ENCODE measurements at places on chromosomes 7 and 10.

GRCh38 chr10:51503378-51503777 lies 196.0 kb downstream of the CSTF2T start:
- no peaks in the 10 kb centered on the region for H3K36me3 ChIP-seq
- H3K27ac ChIP-seq, result peak overlapping the region; percentile 40

GRCh38 chr7:151845412-151846205 lies 31.3 kb downstream of the PRKAG2 start:
- no peaks in the 10 kb centered on the region for H3K36me3 ChIP-seq
- H3K4me3 ChIP-seq, result no peak overlapping the region
- H3K27me3 ChIP-seq, result no peaks in the 10 kb centered on the region
- peaks cover 3% of the 10 kb centered on the region for H3K4me1 ChIP-seq
- no peak for DNase-seq

GRCh38 chr7:52482076-52482475 lies 553.4 kb upstream of the POM121L12 start:
- no peaks in the 10 kb centered on the region for H3K36me3 ChIP-seq
- no peak overlapping the region for H3K4me3 ChIP-seq
- DNase-seq, result no peak
- H3K27me3 ChIP-seq, result no peaks in the 10 kb centered on the region
- H3K4me1 ChIP-seq, result no peaks in the 10 kb centered on the region

GRCh38 chr10:78903341-78903940 lies 165.3 kb upstream of the ZMIZ1 start:
- DNase-seq, result no peak
- H3K27ac ChIP-seq, result no peak overlapping the region
- H3K4me3 ChIP-seq, result no peak overlapping the region
- H3K36me3 ChIP-seq, result no peaks in the 10 kb centered on the region
- no peaks in the 10 kb centered on the region for H3K4me1 ChIP-seq

GRCh38 chr10:1630304-1630703 lies 107.0 kb downstream of the ADARB2 start:
- H3K4me3 ChIP-seq, result no peak overlapping the region
- no peak overlapping the region for H3K27ac ChIP-seq
- H3K4me1 ChIP-seq, result no peaks in the 10 kb centered on the region
- H3K27me3 ChIP-seq, result no peaks in the 10 kb centered on the region

DNA sequence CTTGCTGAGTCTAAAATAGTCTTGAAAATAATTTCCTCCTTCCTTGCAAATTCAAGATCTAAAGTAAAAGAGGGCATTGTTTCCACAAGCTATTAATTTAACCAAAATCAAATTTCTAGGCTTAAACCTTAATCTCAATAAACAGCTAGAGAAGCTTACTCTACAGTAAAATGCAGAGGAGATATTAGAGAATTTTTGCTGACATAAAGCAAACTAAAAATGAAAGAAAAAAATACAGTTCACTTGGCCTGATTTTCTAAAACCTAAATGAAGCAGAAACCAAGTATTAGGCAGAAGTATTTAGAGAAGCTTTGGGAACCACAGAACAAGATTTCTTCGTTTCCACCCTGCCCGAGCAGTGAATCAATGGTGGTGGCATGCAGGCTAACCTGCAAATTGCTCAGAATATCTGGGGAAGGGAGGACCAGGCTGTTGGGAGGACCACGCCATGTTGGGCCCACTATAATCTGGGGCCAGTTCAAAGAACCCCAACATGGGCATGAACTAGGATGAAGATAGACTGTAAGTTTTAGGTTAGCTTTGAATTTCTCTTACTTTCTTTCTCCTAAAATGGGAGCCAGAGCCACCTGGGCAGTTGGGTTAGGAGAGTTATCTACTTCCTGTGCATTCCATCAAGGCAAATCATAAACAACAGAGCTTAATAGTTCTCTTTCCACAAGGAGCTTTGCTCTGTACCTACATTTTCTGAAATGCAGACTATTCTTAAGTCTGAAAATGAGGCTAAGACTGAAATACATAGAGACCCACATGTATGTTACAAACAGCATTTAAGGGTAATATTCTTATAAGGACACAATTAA lies 4.1 kb downstream of the LAMB1 start:
- no peak overlapping the region for H3K4me3 ChIP-seq
- H3K4me1 ChIP-seq, result peaks cover 63% of the 10 kb centered on the region
- peak overlapping the region; percentile 3 for H3K27ac ChIP-seq
- no peak for DNase-seq
- no peaks in the 10 kb centered on the region for H3K27me3 ChIP-seq

- no peak for DNase-seq
- no peak overlapping the region for H3K27ac ChIP-seq
- H3K36me3 ChIP-seq, result peaks cover 5% of the 10 kb centered on the region
- H3K4me1 ChIP-seq, result no peaks in the 10 kb centered on the region
- H3K27me3 ChIP-seq, result no peaks in the 10 kb centered on the region
Measured at GRCh38 chr7:2141021-2141410, 91.7 kb downstream of the MAD1L1 start.

- no peaks in the 10 kb centered on the region for H3K36me3 ChIP-seq
- no peak for DNase-seq
- H3K27me3 ChIP-seq, result no peaks in the 10 kb centered on the region
- no peak overlapping the region for H3K4me3 ChIP-seq
- H3K27ac ChIP-seq, result no peak overlapping the region
- no peaks in the 10 kb centered on the region for H3K4me1 ChIP-seq
Measured at GRCh38 chr10:2948127-2948854, 119.1 kb upstream of the PFKP start.

- no peak overlapping the region for H3K27ac ChIP-seq
- peaks cover 23% of the 10 kb centered on the region for H3K4me1 ChIP-seq
- H3K27me3 ChIP-seq, result no peaks in the 10 kb centered on the region
- no peak overlapping the region for H3K4me3 ChIP-seq
- no peak for DNase-seq
- no peaks in the 10 kb centered on the region for H3K36me3 ChIP-seq
Measured at GRCh38 chr10:24384954-24385353, 176.0 kb downstream of the KIAA1217 start.

GRCh38 chr10:132884041-132884440 lies 58.3 kb downstream of the CFAP46 start:
- H3K36me3 ChIP-seq, result no peaks in the 10 kb centered on the region
- DNase-seq, result no peak
- no peak overlapping the region for H3K4me3 ChIP-seq
- no peaks in the 10 kb centered on the region for H3K27me3 ChIP-seq
- no peaks in the 10 kb centered on the region for H3K4me1 ChIP-seq

DNA sequence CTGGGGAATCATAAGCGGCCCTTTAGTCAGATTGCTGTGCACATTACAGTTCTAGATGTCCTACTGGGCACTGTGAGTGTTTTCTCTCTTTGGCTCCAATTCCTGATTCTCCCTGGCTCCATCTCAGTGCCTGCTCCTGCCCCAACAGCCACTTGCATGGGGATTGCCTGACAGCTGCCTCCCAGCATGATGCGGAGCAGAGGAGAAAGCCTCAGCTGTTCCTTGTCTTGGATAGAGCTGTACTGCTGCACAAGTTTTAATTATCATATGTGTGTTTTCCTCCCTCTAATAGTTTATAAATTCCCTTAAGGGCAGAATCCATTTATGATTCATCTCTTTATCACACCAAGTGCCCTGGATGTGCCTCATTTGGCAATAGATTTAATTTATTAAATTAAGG lies 285.8 kb upstream of the COBL start:
- H3K4me1 ChIP-seq, result no peaks in the 10 kb centered on the region
- no peaks in the 10 kb centered on the region for H3K36me3 ChIP-seq
- no peak overlapping the region for H3K4me3 ChIP-seq

DNA sequence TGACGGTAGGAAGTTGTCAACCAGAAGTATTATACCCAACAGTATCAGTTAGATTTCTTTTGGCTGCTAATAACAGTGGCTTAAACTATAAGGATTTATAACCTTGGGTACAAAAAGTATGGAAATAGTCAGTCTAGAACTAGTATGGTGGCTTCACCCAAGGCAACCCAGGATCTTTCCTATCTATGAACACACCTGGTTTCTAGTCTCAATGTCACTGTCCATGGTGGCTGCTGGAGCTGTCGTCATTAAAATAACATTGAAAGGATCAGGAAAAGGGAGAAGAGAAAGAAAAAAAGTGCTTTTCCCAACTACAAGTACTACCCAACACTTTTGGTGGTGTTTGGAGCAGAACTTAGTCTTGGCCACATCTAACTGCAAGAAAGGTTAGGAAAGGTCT lies 27.7 kb downstream of the PHTF2 start:
- H3K27ac ChIP-seq, result no peak overlapping the region
- no peak for DNase-seq
- peaks cover 10% of the 10 kb centered on the region for H3K4me1 ChIP-seq
- no peak overlapping the region for H3K4me3 ChIP-seq
- H3K36me3 ChIP-seq, result no peaks in the 10 kb centered on the region

DNA sequence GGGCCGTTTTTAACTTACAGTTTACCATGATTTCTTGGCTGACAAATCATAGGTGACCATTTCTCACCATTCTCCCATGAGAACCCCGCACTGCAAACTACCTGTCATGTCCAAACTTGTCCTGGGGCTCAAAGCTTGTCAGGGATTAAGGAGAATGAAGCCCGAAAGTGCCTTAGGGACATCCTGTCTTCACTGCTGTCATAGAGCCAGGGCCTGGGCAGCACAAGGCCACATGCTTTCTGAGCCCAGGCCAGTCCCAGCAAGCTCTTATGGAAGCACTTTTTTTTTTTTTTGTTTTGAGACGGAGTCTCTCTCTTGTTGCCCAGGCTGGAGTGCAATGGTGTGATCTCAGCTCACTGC lies 33.9 kb downstream of the CCM2 start:
- peak overlapping the region; percentile 19 for H3K27ac ChIP-seq
- no peaks in the 10 kb centered on the region for H3K27me3 ChIP-seq
- DNase-seq, result no peak
- no peak overlapping the region for H3K4me3 ChIP-seq
- peaks cover 18% of the 10 kb centered on the region for H3K4me1 ChIP-seq
- H3K36me3 ChIP-seq, result peaks cover 5% of the 10 kb centered on the region

DNA sequence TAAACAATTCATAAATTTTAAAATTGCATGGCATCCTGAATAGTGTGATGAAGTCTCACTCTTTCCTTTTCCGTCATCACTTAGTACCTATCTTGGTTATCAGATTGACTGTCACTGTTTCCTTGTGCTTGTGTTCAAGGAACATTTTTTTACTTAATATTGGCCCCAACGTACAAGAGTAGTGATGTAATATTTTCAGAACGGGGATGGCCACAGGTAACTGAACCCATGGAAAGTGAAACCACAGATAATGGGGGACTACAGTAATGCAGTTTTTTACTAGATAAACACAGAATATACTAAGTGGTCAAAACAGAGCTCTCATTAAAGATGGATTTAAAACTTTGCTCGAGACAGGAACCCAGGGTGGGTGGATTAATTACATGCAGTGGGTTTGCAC lies 85.4 kb downstream of the MACC1 start:
- no peaks in the 10 kb centered on the region for H3K4me1 ChIP-seq
- no peak overlapping the region for H3K4me3 ChIP-seq
- H3K36me3 ChIP-seq, result no peaks in the 10 kb centered on the region
- H3K27me3 ChIP-seq, result no peaks in the 10 kb centered on the region
- no peak overlapping the region for H3K27ac ChIP-seq
- no peak for DNase-seq
